NCI-H524 (cell line): ENCODE measurements at places on chromosomes 5 and 9.

DNA sequence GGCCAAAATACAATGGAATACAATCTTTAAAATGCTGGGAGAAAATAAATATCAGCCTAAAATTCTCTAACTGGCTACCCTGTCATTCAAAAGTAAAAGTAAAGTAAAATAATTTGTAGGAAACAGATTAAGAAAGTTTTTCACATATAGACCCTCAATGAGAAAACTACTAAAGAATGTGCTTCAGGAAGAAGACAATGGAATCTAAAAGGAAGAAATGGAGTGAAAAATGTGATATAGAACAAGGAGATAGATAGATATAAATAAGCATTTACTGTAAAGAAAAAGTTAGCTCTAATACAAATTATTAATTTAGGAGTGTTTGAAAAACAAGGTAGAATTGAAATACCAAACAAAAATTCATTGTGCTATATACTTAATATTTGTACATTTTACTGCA, 368.6 kb upstream of the MPDZ start:
- DNase-seq: no peak

DNA sequence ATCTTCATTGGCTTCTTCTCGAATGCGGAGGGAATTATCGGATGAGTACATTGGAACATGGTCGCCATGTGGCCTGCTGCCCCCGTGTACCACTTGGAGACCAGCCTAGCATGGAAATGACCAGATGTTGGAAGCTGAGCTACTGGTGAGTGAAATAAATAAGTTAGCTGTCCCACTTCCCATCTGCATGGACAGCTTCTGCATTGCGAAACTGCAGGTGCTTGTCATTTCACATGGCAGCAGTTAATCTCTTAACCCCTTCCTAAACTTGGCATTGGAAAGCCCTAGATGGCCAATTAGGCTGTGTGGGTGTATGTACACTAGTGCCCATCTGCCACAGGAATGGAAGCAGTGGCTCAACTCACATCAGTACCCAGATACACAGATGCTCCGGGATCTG, 246.6 kb upstream of the IL12B start:
- peak; percentile 90 for DNase-seq

DNA sequence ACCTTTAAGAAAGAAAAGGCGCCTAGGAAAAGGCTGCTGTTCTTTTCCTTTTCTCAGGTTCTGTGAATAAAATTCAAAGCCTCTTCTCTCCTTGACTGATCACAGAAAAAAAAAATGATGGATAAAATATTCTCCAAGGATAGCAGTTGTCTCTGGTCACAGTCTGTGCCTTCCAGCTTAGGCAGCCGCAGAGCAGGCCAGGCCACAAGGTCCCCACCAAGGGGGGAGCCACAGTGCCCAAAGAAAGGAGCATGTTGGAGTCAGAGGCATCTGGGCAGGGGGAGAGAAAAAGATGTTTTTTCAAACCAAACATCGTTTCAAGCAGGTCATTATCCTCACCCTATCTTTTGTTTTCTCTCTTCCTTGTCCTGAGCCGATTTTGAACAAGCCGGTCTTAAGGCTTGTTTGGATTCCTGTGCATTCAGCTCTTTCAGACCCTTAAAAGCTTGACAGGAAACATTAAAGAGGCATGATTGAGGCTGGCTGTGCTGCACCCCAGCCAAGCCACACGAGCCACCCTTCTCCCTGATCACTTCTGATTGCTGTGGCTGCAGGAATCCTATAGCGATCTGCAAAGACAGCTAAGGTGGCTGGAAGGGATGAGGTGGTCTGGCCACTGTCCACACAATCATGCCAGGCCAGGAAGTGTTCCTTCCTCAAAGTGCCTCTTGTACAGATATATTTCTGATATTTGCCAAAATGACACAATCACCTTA, 284.6 kb upstream of the TLE4 start:
- DNase-seq: no peak

- DNase-seq: peak; percentile 69
Observed at GRCh38 chr5:67065237-67065636, 131.4 kb downstream of the CD180 start.

GRCh38 chr9:87179553-87180340, 232.4 kb upstream of the GAS1 start:
- DNase-seq: no peak

- DNase-seq: peak; percentile 88
Observed at GRCh38 chr5:168014433-168015123, 276.9 kb upstream of the WWC1 start.

DNA sequence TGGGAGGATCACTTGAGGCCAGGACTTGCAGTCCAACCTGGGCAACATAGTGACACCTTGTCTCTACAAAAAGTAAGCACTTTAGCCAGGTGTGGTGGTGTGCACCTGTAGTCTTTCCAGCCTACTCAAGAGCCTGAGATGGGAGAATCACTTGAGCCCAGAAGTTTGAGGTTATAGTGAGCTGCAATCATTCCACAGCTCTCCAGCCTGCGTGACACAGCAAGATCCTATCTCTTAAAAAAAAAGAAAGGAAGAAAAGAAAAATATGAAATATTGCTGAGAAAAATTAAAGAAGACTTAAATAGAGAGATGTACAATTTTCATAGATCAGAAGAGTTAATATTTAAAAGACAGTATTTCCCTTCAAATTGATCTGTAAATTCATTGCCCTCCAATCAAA, 76.4 kb downstream of the SMIM15 start:
- DNase-seq: no peak

DNA sequence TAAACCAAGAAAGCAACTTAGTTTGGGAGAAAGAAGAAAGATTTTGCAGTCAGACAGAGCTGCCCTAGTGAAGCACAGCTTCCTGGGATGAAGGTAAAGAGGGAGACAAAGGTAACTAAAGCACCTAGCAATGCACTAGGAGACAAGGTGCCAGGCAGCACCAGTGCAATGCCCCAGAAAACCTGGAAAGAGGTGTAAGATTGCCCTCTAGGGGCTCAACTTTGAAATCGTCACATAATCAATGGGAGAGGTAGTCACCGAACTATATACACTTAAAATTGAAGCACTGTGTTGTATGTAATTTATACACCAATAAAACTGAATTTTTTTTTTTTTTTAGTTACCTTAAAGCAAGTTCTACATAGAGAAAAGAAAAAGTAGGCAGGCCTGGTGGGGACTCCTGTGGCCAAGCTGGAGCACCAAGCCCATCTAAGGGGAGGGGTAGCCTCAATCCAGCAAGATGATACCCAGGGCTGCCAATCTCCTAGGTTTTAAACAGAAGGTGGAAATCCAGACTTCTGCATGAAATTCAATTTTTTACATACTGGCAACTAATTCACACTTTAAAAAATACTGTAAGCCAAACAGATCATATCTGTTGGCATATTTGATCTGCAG, 48.2 kb downstream of the CDK5RAP2 start:
- peak; percentile 68 for DNase-seq

GRCh38 chr5:171509467-171509866, 90.0 kb downstream of the FGF18 start:
- DNase-seq: no peak

- no peak for DNase-seq
Observed at GRCh38 chr5:100595152-100595811, 60.1 kb downstream of the FAM174A start.

DNA sequence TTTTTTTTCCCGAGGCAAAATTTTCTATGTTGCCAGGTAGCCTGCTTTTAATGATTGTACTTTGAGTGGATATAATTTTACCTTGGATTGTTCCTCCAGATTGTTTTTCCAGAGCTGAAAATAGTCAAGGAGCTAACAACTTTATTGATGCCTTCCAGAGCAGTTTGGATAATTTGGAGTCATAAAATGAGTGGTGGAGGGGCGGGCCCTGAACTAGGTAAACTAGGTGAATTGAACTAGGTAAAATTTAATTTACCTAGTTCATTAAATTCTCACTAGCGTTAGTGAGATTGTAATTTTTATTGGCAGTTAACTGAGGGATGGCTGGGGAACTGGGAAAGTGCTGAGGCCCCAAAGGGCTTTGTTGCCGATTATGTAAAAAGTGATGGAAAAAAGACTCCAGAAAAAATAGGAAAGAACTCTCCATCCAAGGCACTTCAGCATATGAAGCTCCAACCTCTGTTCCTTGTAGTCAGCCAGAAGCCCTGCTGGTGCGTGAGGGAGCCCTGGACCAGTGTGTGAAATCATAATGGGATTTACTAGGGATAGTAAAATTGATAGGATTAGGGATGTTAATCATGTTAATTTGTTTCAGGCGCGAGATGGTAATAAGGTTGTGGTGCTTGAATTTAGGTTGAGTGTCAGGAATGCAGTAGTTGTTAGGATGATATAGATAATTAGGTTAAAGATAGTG, 1.7 kb downstream of the DNAJC25 start:
- no peak for DNase-seq

GRCh38 chr5:73005886-73006285, 50.0 kb downstream of the FCHO2 start:
- no peak for DNase-seq
